ENCODE measurements at places on chromosomes 7 and 10. TPM values are rescaled to one million over a fixed set of nuclear protein-coding genes. Genes with fewer than 3 reads are reported as not detected.

DNA sequence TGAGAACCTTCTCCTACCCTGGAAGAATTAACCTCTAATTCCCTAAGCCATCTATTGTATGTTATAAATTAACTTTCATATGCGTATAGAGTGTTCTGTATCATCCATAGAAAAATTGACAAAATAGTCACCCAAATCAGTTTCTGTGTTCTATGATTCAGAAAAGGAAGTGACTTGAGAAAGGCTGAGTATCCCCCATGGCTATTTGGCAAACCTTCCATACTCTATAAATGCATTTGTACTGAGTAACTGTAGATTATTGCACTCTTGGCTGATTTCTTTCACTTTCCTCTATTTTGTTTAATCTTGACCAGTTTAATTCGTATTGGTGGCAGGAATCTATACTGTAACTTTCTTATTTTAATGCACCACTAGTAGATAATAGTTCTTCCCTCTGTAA is 182.2 kb downstream of the HTR7 start:
- DNase-seq, result peak; percentile 71

HOXA7 gene
- total RNA-seq, result not detected

DNA sequence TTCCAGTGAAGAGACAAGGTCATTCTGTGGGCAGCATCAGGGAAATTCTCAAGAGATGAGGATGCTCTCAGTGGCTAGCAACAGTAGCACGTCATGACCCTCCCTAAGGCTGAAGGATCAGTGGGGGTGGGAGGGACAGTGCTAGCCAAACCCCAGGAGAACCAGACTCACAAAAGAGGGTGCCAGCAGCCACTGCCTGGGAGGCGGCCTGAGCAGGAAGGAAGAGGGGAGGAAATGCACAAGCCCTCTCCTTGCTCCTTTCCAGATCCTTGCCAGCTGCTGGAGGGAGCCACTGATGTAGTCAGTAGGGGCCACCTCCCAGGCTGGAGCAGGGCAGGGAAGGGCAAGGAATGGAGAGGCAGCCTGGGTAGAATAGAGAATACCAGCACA is 302.7 kb downstream of the RPS24 start:
- DNase-seq, result peak; percentile 90

DNA sequence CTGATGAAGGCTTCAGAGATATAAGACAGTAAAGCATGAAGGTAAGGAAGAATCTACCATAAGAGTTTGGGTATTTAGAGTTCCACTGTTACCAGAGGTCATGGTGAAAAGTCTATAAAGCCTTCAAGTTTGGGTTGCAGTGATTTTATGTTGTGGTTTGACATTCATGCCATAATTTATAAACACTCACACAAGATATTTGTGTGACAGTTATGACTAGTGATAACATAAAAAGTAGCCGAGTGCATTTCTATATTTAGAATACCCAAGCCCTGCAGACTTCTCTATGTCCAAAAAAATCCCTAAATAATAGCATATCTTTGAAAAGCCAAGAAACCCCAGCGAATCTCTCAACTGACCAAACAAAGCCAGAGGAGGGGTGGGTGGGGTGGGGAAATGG is 229.9 kb downstream of the CXCL12 start:
- no peak for DNase-seq

- no peak for DNase-seq
These were observed 5.7 kb downstream of the TNS3 start for GRCh38 chr7:47576031-47576865.

DNA sequence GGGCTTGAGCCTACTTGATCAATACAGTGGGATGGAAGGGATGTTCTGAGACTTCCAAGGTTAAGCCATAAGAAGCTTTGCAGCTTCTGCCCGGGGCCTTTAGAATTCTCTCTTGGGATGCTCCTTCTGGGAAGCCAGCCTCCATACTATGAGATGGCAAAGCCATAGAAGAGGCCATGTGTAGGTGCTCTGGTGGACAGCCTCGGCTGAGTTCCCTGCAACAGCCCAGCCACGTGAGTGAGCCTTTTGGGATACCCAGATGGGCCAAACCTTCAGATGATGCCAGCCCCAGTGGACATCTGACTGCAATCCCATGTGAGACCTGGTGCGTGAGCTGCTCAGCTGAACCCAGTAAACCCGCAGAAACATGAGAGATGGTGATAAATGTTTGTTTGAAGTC is 370.6 kb downstream of the RPS24 start:
- DNase-seq, result no peak

GRCh38 chr7:101814991-101815825 is 2.2 kb upstream of the CUX1 start:
- no peak for DNase-seq

DNA sequence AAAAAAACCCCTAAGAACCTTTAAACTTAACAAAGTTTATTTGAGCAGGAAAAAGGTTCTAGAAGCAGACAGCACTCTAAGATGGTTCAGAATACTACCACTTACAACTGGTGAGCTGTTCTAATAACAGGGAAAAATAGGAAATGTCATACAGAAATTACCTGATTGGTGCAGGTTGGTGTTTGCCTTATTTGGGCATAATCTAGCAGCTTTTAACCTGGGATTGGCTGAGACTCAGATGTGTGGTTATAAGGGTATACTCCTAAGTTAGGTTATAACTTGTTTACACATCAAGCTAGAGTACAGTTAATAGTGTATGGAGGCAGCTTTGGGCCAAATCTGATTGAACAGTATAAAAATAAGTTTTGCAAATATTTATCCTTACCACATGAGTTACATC is 59.8 kb downstream of the MAPK8 start:
- no peak for DNase-seq

CDH23 gene
- total RNA-seq, result 0.25 TPM

DNA sequence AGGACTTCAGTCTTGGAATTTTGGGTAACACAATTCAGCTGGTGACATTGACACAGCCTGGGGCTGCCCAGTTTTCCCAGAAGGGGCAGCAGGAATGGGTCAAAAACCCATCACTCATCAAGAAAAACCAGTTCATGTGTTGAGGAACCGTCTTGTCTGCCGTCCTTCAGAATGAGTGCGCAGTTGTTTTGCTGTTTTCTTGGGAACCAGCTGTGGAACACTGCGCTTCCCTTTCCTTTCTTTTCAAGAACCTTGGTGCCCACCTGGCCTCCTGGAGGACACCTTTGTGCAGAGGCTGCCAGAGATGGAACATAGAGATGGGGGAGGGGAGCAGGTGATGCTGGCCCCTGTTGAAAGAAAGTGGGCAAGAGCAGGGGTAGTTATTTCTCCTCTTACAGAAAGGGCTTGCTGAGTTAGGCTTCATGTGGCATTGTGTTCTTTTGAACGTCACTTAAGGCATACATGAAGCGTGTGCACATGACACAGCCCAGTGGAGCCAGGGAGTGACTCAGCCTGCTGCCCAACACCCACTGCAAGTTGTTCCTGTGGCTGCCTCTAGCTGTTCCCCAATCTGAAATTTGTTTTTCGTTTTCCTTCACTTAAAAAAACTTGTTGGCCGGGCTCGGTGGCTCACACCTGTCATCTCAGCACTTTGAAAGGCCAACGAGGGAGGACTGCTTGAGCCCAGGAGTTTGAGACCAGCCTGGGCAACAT is 87.4 kb upstream of the TNS3 start:
- peak; percentile 96 for DNase-seq

DNA sequence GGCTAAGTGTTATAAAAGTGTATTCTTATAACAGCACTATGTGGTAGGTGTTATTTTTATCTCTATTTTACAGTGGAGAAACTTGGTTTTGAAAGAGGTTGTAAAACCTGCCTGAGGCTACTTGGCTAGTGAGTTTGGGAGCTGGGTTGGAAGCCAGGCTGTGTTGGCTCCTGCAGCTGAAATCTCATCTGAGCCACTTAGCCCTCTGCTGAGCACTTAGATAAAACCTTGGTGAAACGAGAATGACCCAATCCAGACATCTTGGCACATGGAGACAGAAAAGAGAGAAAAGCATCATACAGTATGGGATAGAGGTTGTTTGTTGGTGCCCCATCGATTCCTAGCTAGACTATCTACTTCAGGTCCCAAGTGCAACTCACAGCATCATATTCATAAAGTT is 37.4 kb downstream of the BLNK start:
- DNase-seq, result no peak

DNA sequence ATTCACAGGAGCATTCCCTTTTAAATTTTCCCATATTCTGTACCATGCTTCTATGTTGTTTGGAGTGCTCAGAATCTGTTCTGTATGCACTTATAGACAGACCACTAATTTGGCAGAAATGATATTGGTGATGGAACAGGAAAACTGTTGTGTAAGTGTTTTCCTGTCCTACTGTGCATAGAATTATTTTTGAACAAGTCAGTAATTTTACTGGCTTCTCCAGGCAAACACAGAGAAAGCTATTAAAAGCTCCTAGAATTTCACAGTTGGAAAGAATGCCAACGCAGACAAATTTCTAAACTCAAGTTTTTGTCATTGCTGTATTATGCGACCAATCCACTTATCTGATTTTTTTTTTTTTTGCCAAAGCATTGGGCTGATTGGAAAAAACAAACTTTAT is 55.7 kb downstream of the ANKMY2 start:
- DNase-seq, result no peak

DNA sequence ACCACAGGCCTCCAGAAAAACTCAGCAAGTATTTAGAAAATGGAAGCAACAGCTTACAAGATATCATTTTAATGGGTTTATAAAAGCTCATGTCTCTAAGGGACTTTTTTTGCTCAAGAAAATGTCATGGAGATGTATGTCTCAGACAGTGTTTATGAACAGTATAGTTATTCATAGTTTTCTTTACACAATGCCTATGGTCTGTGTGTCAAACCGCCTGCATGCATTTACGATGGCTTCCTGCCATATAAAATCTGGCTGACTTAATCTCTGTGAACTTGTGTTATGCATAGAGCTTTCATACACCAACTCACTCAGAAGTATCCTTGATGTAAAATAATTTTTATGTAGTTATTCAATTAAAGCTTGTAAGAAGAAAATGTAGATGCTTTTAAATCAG is 1314.2 kb upstream of the LRRTM3 start:
- peak; percentile 0 for DNase-seq

DNA sequence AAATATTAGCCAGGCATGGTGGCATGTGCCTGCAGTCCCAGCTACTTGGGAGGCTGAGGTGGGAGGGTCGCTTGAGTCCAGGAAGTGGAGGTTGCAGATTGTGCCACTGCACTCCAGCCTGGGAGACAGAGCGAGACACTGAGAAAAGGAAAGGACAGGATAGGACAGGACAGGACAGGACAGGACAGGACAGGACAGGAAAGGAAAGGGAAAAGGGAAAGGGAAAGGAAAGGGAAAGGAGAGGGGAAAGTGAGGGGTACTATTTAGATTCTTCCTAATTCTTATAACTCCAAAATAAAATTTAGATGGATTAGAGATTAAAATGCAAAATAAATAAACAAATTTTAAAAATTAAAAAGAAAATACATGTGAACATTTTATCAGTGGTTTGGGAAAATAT is 58.7 kb downstream of the PIK3AP1 start:
- DNase-seq, result no peak

DNA sequence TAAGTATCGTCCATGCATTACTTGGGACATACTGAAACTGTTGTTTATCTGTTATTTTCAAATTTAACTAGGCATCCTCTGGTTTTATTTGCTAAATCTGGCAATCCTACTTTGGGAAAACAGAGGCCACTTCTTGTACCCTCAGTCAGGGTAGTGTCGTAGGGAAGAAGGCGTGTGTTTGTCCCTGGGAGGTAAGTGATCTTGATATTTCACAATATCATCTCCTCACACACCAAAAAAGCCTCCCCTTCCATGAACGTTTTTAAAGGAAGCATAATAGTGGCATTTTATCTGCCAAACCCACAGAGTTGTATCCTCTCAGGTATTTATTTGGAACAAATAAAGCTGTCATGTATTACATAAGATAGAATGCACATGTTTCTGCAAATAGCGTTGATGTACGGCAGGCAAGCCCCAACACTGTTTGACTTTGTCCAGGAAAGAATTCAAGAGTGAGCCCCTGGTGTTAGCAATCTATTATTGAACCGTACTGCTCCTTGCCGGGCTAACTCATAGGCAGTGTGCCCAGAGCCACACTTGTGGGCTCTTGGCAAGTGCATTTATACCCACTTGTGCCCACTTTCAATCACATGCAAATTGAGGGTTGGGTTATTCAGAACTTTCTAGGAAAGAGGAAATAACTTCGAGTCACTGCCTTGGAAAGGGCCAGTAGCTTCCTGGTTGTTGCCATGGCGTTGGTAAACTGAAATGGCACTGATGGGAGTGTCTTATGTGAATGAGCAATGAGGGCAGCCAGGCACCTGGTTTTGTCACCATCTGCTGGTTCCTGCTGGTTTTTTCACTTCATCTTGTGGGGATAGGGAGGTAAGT is 266.0 kb downstream of the USP6NL start:
- DNase-seq, result peak; percentile 11

- no peak for DNase-seq
These were observed 102.7 kb upstream of the PCDH15 start for GRCh38 chr10:54903745-54904144.

DNA sequence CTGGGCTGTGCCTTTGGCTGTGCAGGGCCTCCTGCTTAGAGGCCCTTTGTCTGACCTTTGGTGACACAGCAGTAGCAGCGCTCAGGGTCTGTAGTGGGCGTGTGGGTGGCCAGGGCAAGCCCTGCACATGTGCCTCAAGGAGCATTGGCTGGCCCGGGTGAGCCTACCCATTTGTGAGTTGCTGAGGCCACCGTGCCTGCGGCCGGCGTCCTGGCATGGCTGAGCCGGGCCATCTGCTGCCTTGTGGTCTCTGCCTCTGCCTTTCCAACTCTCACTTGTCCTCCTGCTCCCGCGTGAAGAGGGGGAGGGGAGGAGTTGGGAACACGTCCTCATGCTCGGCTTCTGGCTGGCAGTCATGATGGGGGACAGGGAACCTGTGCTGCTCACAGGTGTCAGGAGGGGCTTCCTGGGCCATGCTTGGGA is 9.2 kb upstream of the ORAI2 start:
- no peak for DNase-seq
